ENCODE measurements at places on chromosomes 11 and 22.

- no peak for DNase-seq
Measured at GRCh38 chr11:47867823-47868222, 19.7 kb upstream of the NUP160 start.

GRCh38 chr11:88603091-88603867 lies 265.7 kb upstream of the CTSC start:
- DNase-seq, result no peak

GRCh38 chr22:42236268-42236667 lies 34.2 kb downstream of the TCF20 start:
- no peak for DNase-seq

DNA sequence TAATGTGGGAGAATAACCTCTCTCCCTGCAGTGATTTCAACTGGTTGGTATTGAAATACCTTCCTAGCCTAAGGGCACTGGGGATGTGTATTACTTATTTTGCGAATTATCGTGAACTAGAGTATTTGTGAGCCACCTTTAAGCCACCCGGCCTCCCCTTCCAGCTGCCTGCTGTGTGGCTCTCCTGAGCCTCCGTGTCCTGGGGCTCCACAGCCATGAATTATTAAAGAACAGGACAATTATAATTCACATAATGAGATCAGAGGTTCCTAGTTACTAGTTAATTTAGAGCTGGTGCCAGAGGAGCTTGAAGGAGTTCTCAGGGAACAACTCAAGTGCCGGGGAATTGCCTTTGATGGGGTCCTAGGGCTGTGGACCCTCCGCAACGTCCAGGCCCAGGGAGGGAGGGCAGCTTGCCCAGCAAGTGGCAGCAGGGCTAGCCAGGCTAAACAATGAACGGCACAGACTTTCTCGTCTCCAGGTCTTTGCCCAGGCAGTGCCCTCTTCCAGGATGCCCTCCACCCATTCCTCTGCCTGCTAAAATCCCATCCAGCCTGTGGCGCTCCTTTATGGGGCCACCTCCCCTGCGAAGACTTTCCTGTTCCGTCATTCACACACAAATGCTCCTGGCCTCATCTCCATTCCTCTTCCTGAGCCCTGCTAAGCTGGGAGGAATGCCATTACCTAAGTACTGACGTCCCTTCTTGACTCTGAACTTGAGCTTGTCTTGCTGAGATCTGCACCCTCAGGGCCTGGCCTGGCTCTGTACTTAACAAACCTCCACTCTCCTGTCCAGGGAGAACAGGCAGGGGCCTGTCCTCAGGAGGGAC lies 91.5 kb downstream of the RTL6 start:
- no peak for DNase-seq

- DNase-seq, result no peak
Measured at GRCh38 chr11:128405714-128406662, 181.4 kb downstream of the ETS1 start.

- no peak for DNase-seq
Measured at GRCh38 chr11:6666302-6667183, 10.9 kb upstream of the DCHS1 start.

DNA sequence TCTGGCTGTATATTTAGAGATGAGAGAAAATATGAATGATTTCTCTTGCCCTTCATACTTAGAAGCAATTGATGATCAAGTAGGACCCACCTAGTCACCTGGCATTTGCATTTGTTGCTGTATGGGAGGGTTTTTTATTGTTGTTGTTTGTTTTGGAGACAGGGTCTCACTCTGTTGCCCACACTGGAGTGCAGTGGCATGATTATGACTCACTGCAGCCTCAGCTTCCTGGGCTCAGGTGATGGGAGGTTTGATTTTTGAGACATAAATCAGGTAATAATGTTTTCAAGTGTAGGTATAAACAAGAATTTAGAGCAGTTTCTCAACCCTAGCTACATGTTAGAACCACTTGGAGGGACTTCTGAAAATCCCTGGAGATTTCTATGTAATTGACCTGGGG lies 63.0 kb downstream of the TNRC6B start:
- DNase-seq, result no peak

DNA sequence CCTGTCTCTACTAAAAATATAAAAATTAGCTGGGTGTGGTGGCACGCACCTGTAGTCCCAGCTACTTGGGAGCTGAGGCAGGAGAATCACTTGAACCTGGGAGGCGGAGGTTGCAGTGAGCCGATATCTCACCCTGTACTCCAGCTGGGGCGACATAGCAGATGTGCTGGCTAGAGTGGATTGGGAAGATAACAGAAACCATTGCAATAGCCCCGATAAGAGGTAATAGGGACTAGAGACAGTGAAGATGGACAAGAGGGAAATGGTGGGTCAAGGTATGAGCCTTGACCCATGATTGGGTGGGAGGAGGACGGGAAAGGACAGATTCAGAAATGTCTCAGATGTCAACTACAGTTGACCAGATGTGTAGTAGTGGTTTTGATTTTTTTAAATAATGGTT lies 6.1 kb downstream of the SWAP70 start:
- no peak for DNase-seq

DNA sequence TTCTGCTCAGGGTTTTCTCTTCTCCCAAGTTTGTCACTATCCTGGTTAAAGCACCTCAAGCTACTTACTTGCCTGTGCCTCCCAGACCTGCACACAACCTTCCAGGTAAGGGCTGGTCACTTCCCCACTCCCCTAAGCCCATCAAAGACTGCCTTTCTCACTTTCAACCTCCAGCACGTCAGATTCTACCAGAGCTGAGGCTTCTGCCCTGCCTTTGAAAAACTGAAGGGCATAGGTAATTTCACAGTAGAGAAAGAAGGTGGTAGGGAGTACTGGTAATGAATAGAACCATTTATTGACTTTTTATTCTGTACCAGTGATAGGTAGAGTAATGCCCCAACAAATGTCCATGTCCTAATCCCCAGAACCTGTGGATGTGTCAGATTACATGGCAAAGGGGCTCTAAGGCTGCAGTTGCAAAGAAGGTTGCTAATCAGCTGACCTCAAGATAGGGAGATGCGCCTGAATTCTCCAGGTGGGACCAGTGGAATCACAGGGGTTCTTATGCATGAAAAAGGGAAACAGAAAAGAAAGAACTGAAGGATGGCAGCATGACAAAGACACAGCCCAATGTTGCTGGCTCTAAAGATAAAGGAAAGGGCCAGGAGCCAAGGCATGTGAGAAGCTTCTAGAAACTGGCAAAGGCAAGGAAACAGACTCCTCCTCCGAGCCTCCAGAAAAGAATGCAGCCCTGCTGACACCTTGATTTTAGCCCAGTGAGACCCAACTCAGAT lies 89.0 kb downstream of the SLC1A2 start:
- DNase-seq, result no peak

DNA sequence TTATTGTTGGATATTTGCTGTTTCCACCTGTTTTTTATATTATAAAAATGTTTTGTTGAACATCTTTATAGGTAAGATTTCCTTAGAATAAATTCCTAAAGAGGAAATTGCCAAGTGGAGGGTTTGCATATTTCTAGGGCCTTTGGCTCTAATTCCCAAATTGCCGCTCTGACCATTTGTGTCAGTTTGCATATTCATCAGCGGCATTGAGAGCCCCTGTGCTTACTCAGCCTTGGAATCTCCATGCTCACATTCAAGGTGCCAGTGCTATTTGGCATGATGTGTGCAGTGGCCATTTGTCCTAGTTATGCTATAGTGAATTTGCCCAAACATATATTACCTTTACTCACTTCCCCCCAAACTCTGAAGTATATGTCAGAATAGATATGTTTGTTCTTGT lies 25.5 kb downstream of the KREMEN1 start:
- DNase-seq, result no peak

DNA sequence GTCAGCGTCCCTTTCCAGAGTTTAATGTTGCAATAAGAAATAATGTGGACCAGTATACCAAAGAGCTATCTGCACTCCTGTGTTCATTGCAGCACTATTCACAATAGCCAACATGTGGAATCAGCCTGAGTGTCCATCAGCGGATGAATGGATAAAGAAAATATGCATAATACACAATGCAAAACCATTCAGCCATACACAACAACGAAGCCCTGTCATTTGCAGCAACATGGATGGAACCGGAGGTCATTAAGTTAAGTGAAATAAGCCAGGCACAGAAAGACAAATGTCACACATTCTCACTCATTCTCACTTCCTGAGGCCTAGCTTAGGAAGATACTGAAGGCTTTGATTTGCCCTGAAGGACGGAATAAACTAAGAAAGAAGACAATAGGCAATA lies 22.1 kb downstream of the SLC5A4 start:
- no peak for DNase-seq

- no peak for DNase-seq
Measured at GRCh38 chr11:35214792-35215193, 75.8 kb downstream of the CD44 start.

- DNase-seq, result no peak
Measured at GRCh38 chr22:49694462-49695260, 133.0 kb downstream of the BRD1 start.

DNA sequence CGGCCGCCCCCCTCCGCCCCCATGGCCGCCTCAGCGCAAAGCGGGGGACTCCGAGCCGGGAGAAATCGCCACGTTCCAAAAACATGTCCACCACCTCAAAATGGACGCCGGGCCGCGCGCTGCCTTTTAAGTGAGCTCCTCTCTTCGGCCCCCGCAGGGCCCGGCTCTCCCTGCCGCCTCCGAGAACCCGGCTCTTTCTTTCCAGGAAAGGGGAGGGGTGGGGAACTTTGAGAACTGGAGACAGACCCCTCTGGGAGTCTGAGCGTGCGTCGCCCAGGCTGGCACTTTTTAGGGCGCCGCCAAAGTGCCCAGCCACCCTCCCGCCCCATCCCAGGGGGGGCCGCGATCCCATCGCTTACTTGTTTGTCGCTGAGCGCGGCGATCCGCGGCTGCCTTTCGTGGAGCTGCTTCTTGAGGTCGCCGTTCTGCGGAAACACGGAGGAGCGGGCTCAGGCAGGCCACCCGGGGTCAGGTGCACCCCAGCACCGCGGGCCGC lies 1.6 kb downstream of the PHF21B start:
- DNase-seq, result no peak

DNA sequence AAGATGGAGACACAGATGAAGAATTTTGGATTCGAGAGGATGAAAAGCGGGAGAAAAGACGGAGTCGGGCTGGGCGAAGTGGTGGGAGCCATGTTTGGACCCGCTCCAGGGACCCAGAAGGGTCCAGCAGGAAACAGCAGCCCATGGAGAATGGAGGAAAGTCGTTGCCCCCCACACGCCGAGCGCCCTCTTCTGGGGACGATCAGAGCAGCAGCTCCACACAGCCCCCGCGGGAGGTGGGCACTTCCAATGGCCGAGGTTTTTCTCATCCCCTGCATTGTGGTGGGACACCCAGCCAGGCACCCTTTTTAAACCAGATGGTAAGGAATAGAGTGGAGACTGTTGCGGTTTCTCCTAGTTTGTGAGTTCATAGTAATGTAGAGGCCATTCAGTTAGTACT lies 22.8 kb upstream of the SLC25A18 start:
- no peak for DNase-seq

GRCh38 chr11:28169816-28170215 lies 61.6 kb downstream of the METTL15 start:
- DNase-seq, result no peak

DNA sequence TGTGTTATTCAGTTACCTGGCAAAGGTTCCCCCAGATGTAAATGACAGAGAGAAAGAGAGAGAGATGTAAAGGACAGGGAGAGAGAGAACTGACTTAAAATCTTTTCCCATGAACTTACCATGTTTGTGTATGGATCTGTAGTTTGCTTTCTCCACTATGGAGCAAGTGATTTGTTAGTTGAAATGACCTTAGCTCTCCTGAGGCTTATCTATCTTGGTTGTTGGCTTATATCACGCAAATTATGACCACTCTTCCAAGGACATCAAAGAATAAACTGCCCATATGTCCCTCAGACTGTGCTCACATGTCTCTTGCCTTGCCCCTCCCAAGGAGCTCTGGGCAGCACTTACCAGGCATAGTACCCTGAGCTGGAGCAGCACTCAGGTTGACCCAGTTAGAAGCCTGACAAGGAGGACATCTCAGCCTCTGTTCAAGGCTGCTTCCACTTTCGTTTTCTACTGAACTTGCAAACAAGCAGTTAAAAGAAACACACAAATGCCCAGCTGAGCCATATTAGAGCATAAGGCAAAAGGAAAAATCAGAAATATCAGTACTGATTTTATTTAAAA lies 95.3 kb upstream of the RCN1 start:
- no peak for DNase-seq

DNA sequence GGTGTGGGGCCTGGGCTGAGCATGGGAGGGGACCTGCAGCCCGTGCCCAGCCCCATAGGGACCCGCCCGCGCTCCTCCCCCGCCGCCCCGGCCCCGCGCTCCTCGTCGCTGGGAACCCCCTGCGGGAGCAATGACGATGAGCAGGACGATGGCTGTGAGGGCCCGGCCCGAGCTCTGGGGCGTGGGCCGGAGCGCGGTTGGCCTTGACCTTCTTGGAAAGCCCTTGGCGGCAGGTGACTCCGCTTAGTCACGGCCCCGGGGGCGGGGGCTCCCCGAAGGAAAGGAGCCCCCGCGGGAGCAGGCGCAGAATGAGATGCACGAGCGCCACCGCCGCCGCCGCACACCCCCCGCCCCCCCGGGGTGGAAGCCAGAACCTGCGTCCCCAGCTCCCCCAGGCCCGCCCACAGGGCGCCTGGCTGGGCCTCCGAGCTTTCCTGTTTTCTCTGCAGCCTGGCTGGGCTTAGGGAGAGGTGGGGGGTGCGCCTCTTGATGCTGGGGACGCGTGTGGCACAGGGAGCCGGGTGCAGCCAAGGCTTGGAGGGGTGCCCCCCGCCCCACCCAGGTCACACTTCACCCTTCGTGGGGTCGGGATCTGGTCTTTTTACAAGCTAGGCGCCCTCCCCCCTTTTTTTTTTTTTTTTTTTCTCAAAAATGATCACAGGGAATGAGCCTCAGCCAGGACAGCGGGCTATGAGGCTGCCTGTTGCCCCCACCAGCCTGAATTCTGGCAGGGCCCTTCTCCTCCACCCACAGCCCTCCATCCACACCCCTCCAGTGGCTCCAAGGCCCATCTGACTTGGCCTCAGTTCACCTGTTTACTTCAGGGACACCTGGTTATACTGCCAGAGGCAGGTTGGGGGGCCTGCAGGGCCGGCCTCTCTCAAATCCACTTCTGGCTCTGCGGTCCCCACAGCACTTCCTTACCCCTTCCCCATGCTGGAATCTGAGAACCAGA lies 17.9 kb downstream of the CRELD2 start:
- no peak for DNase-seq

DNA sequence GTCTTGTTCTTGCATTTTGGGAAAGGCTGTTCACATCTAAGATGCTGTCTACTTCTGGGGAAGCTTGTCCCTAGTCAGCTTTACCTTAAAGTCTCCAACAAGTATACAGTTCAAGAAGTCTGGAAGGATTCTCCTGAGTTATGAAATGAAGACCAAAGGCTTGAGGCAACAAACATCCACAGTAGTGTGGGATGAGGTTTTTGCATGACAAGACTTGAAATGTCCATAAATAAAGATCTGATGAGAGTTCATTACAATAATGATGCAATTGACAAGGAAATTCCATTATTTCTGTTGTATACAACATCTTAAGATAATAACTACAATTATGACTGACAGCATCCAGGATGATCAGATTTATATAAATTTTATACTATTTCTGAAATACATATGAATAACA lies 21.3 kb upstream of the KDM4E start:
- DNase-seq, result no peak
